A673 (cell line): ENCODE measurements at places on chromosomes 4 and X. TPM values are rescaled to one million over a fixed set of nuclear protein-coding genes. Genes with fewer than 3 reads are reported as not detected.
A peak's percentile ranks its signal among the peaks of the same experiment; 100 is the strongest.

The PRRG3 gene
- not detected in 2 replicates for total RNA-seq

The CMC4 gene
- total RNA-seq = 5.9 and 6.4 TPM in 2 replicates

The PCDH7 gene
- 218 and 224 TPM in 2 replicates for total RNA-seq

The SOX3 gene
- not detected in 2 replicates for total RNA-seq

The GRIA2 gene
- total RNA-seq = 0.32 and 0.42 TPM in 2 replicates

The P2RY8 gene
- not detected in 2 replicates for total RNA-seq

- no peak for DNase-seq
- peaks cover 41% of the 10 kb centered on the region for H3K27me3 ChIP-seq
- H3K36me3 ChIP-seq = no peaks in the 10 kb centered on the region
Measured at GRCh38 chr4:81214881-81215868, at the start of gene PRKG2. Gene PRKG2, minus strand, starts transcription at chr4:81215222. Its CDS starts 10,175 bp downstream, at chr4:81205047.

- H3K4me1 ChIP-seq = no peaks in the 10 kb centered on the region
- H3K36me3 ChIP-seq = no peaks in the 10 kb centered on the region
- H3K27me3 ChIP-seq = no peaks in the 10 kb centered on the region
Measured at GRCh38 chr4:104073229-104073628, 353.4 kb upstream of the TACR3 start.

DNA sequence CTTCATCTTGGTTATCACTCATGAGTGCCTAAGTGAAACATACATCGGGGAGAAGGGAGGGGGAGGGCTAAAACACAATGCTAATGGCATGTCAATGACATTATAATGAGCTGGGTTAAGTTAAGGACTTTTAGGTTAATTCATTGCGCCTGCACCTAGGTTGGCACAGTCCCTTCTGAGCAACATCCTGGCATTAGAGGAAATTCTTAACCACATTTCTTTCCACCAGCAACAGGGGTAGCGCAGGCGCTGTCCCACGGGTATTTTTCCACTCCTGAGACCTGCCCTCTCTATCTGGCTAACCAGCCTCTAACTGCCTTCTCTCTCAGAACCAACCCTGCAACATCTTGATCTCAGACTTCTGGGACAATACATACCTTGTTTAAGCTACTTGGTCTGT is 39.0 kb upstream of the PROM1 start:
- no peak overlapping the region for H3K4me3 ChIP-seq
- peaks cover 11% of the 10 kb centered on the region for H3K27me3 ChIP-seq
- H3K4me1 ChIP-seq = peaks cover 3% of the 10 kb centered on the region
- H3K36me3 ChIP-seq = no peaks in the 10 kb centered on the region
- DNase-seq = no peak

GRCh38 chrX:20374900-20375438 is 108.3 kb upstream of the RPS6KA3 start:
- H3K4me3 ChIP-seq = no peak overlapping the region
- no peaks in the 10 kb centered on the region for H3K27me3 ChIP-seq
- no peak for DNase-seq
- H3K27ac ChIP-seq = no peak overlapping the region
- H3K36me3 ChIP-seq = no peaks in the 10 kb centered on the region
- H3K4me1 ChIP-seq = no peaks in the 10 kb centered on the region

- peak overlapping the region; percentile 85 for H3K27ac ChIP-seq
- no peaks in the 10 kb centered on the region for H3K36me3 ChIP-seq
- peak; percentile 65 for DNase-seq
- no peaks in the 10 kb centered on the region for H3K27me3 ChIP-seq
- peaks cover 57% of the 10 kb centered on the region for H3K4me1 ChIP-seq
Measured at GRCh38 chrX:40152173-40152711, 54.5 kb upstream of the BCOR start.

GRCh38 chrX:114800719-114801118 is 216.7 kb downstream of the IL13RA2 start:
- no peaks in the 10 kb centered on the region for H3K27me3 ChIP-seq
- DNase-seq = peak; percentile 30
- no peaks in the 10 kb centered on the region for H3K36me3 ChIP-seq
- no peak overlapping the region for H3K4me3 ChIP-seq

DNA sequence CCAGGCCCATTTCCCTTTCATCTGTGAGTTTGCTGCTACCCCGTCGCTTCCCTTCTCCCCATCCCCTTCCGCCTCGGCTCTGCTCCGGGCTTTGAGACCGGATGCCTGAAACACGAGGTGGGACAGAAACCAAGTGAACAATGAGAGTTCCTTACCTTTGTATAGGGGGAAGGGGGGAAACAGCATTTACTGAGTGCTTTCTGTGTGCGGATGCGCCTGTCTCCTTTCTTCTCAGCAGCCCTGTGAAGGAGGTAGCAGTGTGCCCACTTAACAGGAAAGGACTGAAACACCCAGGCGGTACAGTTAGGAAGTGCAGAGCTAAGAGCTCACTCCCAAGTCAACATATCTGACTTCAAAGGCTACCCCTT is 43.2 kb upstream of the TMSB15B start:
- H3K27me3 ChIP-seq = peaks cover 1% of the 10 kb centered on the region
- peak overlapping the region; percentile 52 for H3K4me3 ChIP-seq
- peak; percentile 35 for DNase-seq
- H3K36me3 ChIP-seq = no peaks in the 10 kb centered on the region
- H3K4me1 ChIP-seq = no peaks in the 10 kb centered on the region

- no peak for DNase-seq
- no peak overlapping the region for H3K4me3 ChIP-seq
- no peaks in the 10 kb centered on the region for H3K36me3 ChIP-seq
- no peaks in the 10 kb centered on the region for H3K4me1 ChIP-seq
- H3K27ac ChIP-seq = no peak overlapping the region
- H3K27me3 ChIP-seq = peaks cover 5% of the 10 kb centered on the region
Measured at GRCh38 chr4:71185037-71185436, 153.8 kb upstream of the SLC4A4 start.

DNA sequence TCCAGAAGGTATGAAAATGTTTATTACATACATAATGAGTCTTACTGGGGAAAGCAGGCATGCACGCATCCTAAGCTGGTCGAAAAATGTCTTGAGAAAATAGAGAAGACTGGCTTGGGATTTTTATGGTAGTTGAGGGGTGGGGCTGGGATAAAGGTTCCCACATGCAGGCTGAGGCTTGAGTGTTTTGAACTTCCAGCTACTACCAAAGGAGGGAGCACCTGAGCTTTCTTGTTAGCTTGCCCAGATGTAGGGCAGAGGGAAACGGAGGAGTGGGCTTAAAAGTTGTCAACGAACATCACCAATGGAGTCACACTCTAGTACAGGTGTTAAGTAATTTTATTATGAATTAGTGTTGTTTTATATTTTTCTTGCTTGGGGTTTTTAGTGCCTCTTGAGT is 39.6 kb upstream of the SRPX start:
- peak; percentile 46 for DNase-seq
- H3K4me1 ChIP-seq = no peaks in the 10 kb centered on the region
- no peaks in the 10 kb centered on the region for H3K27me3 ChIP-seq
